Smooth muscle cell of bladder (primary cell): ENCODE measurements at places on chromosomes 4 and X. TPM values are rescaled to one million over a fixed set of nuclear protein-coding genes. Genes with fewer than 3 reads are reported as not detected.

The ZMAT1 gene
- total RNA-seq: under 0.01 and 0.09 TPM in 2 replicates

The HTN3 gene
- not detected in 2 replicates for total RNA-seq

The GASK1B gene
- 78.9 and 168 TPM in 2 replicates for total RNA-seq

The AKAP4 gene
- not detected in 2 replicates for total RNA-seq

The PCDH18 gene
- 70.4 and 100 TPM in 2 replicates for total RNA-seq

The USP53 gene
- 29.0 and 50.6 TPM in 2 replicates for total RNA-seq

The FRAS1 gene
- 3.3 and 5.0 TPM in 2 replicates for total RNA-seq

The LRIT3 gene
- under 0.01 TPM in 1 of 2 replicates, not detected in the other for total RNA-seq

The JAKMIP1 gene
- total RNA-seq: under 0.01 TPM in 1 of 2 replicates, not detected in the other

The CT47B1 gene
- total RNA-seq: not detected in 2 replicates

The HTT gene
- 17.9 and 22.6 TPM in 2 replicates for total RNA-seq

The RHOXF1 gene
- not detected in 2 replicates for total RNA-seq

The SPIN2A gene
- total RNA-seq: 0.57 and 1.0 TPM in 2 replicates

The VSIG1 gene
- total RNA-seq: under 0.01 TPM in 1 of 2 replicates, not detected in the other

The PF4V1 gene
- total RNA-seq: 51.0 and 75.8 TPM in 2 replicates

The P2RY10 gene
- total RNA-seq: not detected in 2 replicates

The MMAA gene
- 2.6 and 5.1 TPM in 2 replicates for total RNA-seq

The C4orf50 gene
- total RNA-seq: under 0.01 TPM in 1 of 2 replicates, not detected in the other

The MAGEB10 gene
- total RNA-seq: not detected in 2 replicates

The NLRP2B gene
- under 0.01 TPM in 2 replicates for total RNA-seq

The CXCL1 gene
- 70.6 and 232 TPM in 2 replicates for total RNA-seq

The GAGE1 gene
- under 0.01 TPM in 1 of 2 replicates, not detected in the other for total RNA-seq

The HAUS3 gene
- 3.4 and 5.4 TPM in 2 replicates for total RNA-seq

The CT45A1 gene
- not detected in 2 replicates for total RNA-seq

The SSX1 gene
- 0.18 TPM in 1 of 2 replicates, not detected in the other for total RNA-seq

The DUSP21 gene
- total RNA-seq: not detected in 2 replicates

The VCX3A gene
- not detected in 2 replicates for total RNA-seq

The SHROOM3 gene
- 0.92 and 1.6 TPM in 2 replicates for total RNA-seq

The MAOA gene
- 4.8 and 9.0 TPM in 2 replicates for total RNA-seq

The GAGE13 gene
- total RNA-seq: not detected in 2 replicates

The ZCCHC18 gene
- total RNA-seq: 0.55 and 0.57 TPM in 2 replicates

The EIF2S3 gene
- 268 and 326 TPM in 2 replicates for total RNA-seq

The CT45A2 gene
- not detected in 2 replicates for total RNA-seq

The SLC25A53 gene
- total RNA-seq: 10.1 and 11.0 TPM in 2 replicates

The TLR7 gene
- not detected in 2 replicates for total RNA-seq

The MAGEA11 gene
- total RNA-seq: under 0.01 and 0.09 TPM in 2 replicates

The GPR173 gene
- 1.6 and 1.7 TPM in 2 replicates for total RNA-seq

The GPR143 gene
- total RNA-seq: not detected in 2 replicates

The CDKL2 gene
- total RNA-seq: 0.14 and 0.55 TPM in 2 replicates

The HMGB2 gene
- total RNA-seq: 36.1 and 62.6 TPM in 2 replicates

The NKRF gene
- 2.6 and 3.3 TPM in 2 replicates for total RNA-seq

The GPR34 gene
- total RNA-seq: not detected in 2 replicates

The OTUD6A gene
- not detected in 2 replicates for total RNA-seq

The THAP9 gene
- total RNA-seq: 4.7 TPM in 2 replicates

The ATOH1 gene
- total RNA-seq: not detected in 2 replicates
